CD4-positive, alpha-beta T cell treated with Interleukin-15 for 4 hours (primary cell): ENCODE measurements at places on chromosomes 12 and 14.

- no peak for DNase-seq
These were observed 56.6 kb downstream of the EID3 start for GRCh38 chr12:104360157-104360556.

DNA sequence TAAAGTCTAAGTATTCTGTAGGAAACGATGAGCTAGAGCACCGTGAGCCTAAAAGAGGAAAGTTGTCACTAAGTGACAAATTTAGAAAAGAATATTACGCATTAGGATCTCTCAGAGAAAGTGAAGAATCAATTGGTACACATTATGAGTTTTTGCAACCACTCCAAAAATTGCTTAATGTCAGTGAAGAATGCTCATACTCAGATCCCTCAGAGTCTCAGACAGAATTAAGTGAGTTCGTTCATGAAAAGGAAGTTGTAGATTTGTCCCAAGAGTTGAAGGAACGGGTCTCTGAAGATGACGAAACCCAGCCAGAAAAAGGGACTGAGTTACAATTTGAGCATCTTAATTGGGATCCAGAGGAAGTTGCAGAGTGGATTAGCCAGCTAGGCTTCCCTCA, 1.5 kb downstream of the SAMD15 start:
- no peak for DNase-seq

GRCh38 chr12:58415716-58416115, 474.3 kb downstream of the ATP23 start:
- no peak for DNase-seq

DNA sequence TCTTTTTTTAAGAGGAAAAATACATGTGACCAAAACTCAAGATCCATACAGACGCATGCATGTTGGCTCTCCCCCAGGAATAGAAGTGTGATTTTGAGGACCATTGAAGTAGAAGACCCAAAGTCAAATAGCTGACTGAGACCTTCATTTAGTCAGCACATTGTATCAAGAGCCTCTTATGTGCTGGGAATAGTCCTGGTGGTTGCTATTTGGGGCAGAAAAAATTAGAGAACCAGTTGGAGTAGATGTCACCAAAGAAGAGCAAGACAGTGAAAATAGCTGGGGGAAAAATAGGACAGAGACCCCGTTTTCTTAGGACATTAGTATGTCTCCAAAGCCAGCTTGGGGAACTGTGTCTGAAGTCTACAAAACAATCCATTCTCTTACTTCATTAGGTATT, 93.6 kb downstream of the PELI2 start:
- no peak for DNase-seq

GRCh38 chr14:72998252-72998903, 28.5 kb downstream of the ZFYVE1 start:
- DNase-seq: no peak

DNA sequence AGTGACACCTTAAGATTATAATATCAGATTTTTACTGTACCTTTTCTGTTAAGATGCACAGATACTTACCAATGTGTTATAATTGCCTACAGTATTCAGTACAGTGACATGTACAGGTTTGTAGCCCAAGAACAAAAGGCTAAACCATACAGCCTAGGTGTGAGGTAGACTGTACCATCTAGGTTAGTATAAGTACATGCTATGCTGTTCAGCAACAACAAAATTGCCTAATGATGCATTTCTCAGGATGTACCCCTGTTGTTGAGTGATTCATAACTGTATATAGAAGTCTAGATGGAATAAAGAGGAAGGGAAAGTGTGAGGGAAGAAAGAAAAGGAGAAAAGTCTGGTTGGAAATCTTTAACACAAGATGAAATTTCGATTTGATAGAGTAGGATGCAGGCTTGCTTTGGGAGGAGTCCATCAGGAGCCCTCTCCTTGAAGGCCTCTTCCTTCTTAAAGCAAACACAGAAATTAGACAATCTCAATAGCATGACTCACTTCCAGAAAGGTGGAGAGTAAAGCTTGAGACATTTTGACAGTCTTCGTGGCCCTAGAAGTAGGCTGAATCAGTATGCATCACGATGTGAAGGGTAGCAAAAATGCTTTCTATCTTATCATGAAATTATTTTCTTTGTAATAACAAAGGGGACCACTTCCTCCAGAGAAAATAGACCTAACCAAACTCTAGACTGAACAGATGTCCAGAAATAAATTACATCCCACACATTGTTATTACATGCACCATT, 191.5 kb downstream of the SYT1 start:
- no peak for DNase-seq

DNA sequence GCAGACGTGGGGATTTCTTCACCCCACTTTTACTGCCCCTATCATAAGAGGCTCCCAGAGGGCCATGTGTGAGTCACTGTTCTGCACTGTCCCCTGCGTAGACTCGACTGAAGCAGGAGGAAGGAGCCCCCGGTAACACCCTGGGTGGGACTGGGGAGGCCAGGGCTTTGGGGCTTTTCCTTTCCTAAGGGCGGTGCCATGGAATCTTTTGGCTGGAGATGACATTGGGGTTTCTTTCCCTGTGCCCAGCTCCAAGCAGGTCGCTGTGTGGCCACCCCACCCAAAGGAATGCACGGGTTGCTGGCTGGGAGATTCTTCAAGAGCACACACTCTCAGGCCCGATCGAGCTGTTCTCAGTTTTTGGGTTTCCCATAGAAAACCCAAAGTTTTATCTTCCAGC, 62.3 kb upstream of the RIN3 start:
- no peak for DNase-seq

DNA sequence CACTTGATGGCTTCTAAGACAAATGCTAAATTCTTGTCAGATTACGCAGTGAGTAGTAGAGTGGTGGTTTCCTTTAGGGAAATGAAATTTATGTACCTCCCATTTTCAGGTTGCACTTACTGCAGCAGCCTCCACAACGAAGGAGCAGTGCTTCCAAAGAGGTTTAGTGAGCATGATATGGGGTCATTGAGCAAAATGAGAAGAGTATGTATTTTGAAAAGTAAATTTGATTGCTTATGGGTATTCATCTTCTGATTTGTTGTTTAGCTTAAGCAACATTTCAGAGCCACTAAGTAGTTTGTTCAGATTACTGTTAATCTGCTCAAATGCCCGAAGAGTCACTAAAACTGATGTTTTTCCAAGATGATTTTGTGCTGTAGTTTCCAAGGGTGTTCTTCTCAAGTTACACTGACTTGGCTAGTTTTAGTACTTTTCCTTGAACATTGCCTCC, 493.6 kb downstream of the PCNX1 start:
- DNase-seq: no peak

- DNase-seq: no peak
These were observed 117.3 kb downstream of the CPNE8 start for GRCh38 chr12:38788106-38788505.

- DNase-seq: no peak
These were observed 605.2 kb downstream of the GALC start for GRCh38 chr14:87387806-87388205.

GRCh38 chr12:53791735-53792326, 40.1 kb upstream of the CISTR start:
- DNase-seq: peak; percentile 36

- no peak for DNase-seq
These were observed 46.5 kb upstream of the IFNG-AS1 start for GRCh38 chr12:67942724-67943123.

- no peak for DNase-seq
These were observed 165.0 kb downstream of the GRIN2B start for GRCh38 chr12:13816394-13816793.

- no peak for DNase-seq
These were observed 1.1 kb downstream of the ALDH6A1 start for GRCh38 chr14:74083161-74083560.

- no peak for DNase-seq
These were observed 454.8 kb downstream of the AEBP2 start for GRCh38 chr12:19894050-19894449.
